ENCODE measurements at places on chromosomes 12 and 14. TPM values are rescaled to one million over a fixed set of nuclear protein-coding genes. Genes with fewer than 3 reads are reported as not detected.

DNA sequence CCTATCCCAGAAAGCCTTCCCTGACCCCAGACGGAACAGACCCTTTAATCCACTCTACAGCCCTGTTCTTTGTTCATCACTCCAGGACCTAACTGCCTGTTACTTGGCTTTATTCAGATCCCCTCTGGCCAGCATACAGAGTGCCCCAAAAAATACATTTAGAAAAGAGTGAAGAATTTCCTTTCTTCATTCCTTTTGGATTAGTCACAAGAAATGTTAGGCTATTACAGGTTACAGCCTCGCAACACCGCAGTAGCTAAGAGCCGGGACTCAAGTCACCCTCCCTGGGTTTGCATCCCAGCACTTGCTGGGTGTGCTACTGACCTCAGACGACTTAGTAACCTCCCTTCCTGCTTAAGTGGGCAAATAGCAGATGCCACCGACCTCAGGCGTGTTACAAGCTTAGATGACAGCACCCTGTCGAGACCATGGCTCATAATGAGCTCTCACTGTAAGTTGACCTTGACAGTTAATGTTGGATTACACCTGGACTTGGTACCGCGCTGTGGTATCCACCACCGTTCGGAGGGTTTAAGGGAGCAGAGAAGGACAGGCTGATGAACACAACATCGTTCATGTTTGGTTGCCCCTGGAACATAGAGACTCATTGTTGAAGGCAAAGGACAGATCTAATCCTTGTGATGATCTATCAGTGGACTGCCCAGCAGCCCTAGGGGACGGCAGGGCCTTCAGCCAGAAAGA, 12.9 kb downstream of the GLRX5 start:
- DNase-seq, result no peak

DNA sequence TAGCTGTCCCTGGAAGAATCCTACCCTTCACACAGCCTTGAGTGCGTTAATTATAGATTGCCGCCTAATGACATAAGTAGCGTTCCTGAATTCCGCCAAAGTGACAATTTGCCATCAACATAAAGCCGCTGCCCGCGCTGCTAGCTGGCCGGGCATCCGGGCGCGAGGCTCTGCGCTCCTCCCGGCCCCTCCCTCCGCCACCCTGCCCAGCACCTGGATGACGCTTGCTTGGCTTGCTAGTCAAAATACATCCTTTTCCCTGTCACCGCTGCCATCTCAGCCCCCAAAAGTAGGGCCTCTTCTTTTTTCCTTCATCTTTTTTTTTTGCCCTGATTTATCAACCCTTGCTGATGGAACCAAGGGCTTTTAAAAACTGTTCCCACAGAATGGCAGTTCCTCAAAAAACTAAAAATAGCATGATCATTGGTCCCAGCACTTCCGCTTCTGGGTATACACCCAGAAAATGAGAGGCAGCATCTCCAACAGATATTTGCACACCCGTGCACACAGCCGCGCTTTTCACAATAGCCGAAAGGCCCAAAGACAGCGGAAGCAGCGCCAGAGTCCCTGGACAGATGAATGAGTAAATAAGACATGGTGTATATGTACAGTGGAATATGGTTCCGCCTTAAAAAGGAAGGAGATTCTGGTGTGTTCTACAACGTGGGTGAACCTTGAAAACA, 235.2 kb downstream of the BCL11B start:
- DNase-seq, result no peak

DNA sequence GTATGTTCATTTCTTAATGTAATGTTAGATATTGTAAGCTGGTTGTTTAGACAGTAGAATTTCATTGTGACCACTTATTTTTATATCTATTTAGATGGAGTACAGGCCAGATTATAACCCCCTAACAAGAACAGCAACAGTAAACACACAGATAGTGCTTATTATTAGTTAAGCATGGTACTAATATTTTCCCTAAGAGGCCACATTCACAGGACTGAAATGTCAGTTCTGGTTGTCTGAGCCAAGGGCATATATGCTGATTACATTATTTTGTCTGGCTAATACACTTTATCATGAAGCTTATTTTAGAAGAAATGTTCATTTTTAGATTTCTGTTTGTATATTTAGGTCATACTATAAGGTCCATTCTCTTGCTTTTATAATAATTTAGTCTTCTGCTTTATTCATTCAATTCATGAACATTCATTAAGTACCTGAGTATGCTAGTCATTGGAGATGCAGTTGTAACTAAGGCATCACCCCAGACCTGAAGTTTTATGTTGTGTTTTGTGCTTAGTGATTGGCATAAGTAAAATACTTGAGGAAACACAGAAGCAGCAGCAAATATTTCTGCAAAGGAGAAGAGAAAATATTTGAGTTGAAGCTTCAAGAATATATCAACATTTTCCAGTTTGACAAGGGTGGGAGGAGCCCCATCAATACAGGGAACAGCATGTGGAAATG, 413.7 kb downstream of the RAD51B start:
- DNase-seq, result no peak

DNA sequence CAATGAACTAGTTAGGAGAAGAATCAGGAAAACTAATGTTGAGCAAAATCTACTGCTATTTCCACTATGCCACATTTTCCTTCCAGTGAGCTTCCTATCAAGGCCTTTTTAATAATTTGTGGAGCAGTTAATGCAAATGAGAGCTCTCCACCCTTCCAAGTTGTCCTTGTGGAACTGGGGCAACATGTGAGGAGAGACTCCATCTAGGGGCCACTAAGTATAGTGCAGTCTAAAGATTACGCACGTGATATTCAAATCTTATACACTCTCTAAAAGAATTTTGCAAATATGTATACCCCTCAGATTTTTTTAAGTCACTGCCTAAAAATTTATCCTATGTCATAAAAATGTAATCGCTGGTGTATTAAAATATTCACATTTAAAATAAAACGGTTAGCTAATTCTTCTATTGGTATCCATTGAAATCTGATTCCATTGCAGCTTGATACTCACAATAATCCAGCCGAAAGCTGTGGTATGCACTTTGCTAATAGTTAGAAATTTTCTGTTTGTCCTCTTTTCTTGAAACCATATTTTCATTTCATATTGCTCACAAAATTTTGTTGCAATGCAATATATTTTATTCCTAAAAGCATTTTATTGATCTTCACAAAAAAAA, 100.1 kb downstream of the PAH start:
- no peak for DNase-seq

GZMB gene
- total RNA-seq, result 0.94 TPM

DNA sequence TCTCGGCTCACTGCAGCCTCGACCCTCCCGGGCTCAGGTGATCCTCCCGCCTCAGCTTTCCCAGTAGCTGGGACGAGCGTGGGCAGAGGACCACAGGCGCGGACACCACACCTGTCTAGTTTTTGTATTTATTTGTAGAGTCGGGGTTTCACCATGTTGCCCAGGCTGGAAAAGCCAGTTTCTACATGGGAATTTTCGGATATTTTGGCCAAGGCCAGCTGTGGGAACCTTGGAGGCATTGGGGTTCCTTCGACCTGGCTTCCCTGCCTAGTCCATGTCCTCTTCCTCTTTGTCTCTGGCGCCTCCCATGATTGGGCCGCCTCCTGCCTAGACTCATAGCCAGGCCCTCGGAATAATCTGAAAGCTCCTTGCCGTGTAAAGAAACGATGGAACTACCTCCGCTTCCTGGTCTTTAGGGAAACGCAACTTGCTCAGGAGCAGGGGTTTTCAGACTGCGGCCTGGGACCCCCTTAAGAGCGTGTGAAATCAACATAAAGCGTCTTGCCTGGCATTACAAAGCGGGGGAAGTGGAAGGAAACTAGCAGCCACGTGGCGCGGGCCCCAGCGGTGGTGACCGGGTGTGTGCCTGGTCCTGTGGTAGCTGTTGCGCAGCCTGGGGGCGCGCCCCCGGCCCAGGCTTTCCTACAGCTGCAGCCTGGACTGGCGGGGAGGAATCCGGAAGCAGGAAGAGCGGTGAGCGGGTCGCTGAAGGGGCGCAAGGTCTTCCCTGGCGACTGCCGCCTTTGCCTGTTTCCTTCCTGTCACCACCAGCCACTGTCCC, 1.4 kb upstream of the HSP90AA1 start:
- peak; percentile 73 for DNase-seq

TEX52 gene
- not detected for total RNA-seq

Measured in ureter (tissue), 1 donor.